Stimulated activated CD4-positive, alpha-beta T cell treated with anti-CD3 and anti-CD28 coated beads, Interleukin-4, amount 100 ng/mL, for 1 hour (primary cell): ENCODE measurements at places on chromosomes 4 and X.
A peak's percentile ranks its signal among the peaks of the same experiment; 100 is the strongest.

DNA sequence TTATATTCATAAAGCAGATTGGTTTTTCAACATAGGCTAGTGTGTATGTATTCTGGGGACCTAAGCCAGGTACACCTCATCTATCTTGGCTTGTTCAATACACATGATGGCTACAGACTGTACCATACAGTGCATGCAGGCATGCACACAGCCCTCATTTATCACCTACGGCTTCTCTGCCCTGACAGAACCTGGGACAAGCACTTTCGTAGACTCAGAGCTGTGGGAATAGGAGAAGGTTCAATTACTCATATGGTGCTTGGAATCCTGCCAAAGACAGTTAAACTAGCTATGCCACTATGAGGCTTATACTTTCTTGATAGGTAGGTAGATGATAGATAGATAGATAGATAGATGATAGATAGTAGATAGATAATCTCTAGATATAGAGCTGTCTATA lies 457.2 kb downstream of the GALNTL6 start:
- no peak for DNase-seq

DNA sequence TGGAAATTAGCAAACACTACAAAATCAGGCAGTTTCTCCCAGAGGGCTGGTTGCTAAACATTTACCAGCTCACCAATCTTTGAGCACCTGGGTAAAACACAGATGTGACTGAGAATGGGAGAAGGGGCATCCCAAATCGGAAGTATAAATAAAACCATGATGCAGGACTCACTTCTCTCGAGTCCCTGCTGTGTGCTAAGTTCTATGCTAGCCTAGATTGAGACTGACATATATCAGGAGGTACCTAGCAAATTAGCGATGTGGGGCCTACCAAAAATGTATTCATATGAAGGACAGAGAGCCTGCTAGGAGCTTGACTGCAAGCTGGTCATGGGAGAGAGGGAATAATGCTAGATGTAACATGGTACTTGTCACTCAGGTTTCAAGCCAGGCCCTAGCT lies 171.9 kb upstream of the PGRMC2 start:
- no peak for DNase-seq

GRCh38 chrX:69021141-69021960 lies 143.9 kb downstream of the PJA1 start:
- DNase-seq: no peak

GRCh38 chr4:168421671-168422070 lies 58.6 kb downstream of the DDX60L start:
- no peak for DNase-seq

- peak; percentile 11 for DNase-seq
Observed at GRCh38 chrX:131068945-131069719, 11.0 kb downstream of the ARHGAP36 start.

DNA sequence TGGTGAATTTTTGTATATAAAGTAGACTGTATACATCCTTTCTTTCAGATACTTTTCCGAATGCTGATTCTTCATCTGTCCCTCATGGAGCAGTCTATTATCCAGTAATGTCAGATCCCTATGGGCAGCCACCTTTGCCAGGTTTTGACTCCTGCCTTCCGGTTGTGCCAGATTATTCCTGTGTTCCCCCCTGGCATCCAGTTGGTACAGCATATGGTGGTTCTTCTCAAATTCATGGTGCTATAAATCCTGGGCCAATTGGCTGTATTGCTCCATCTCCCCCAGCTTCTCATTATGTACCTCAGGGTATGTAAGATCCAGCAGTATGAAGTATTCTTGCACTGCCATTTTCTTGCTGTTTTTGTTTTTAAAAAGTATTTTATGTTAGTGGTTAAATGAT lies 78.7 kb downstream of the ALG13 start:
- no peak for DNase-seq

GRCh38 chr4:140095694-140096482 lies 58.1 kb downstream of the MAML3 start:
- DNase-seq: peak; percentile 46

- peak; percentile 67 for DNase-seq
Observed at GRCh38 chr4:25862411-25863346, at the start of gene SEL1L3. Gene SEL1L3, minus strand, starts transcription at chr4:25862988. Its CDS starts 152 bp downstream, at chr4:25862836.

DNA sequence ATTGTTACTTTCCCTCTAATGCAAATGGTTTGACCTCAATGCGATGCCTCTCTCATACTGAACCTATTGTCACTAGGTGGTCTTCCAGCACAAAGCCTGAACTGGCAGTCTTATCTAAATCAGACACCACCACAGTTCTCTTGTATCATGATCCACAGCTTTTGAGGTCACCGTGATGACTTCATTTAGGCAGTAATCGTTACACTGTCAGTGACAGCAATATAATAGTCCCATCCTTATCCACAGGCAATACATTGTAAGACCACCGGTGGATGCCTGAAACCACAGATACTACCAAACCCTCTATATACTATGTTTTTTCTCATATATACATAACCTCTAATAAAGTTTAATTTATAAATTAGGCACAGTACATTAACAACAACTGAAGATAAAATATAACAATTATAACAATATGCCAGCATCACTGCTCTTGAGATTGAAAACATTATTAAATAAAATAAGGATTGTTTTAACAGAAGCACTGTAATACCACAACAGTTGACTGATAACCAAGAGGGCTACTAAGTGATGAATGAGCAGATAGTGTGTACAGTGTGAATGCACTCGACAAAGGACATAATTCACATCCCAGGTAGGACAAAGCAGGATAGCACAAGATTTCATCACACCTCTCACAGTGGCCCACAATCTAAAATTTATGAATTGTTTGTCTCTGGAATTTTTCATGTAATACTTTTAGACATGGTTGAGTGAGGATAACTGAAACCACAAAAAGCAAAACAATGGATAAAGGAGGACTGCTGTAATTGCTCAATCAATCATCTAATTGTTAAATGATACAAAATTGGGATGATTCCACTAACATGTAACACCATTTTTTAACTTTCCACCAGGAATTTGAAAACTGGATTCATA lies 419.4 kb downstream of the CENPC start:
- DNase-seq: no peak

GRCh38 chrX:110315551-110315950 lies 2.3 kb downstream of the AMMECR1 start:
- DNase-seq: no peak

DNA sequence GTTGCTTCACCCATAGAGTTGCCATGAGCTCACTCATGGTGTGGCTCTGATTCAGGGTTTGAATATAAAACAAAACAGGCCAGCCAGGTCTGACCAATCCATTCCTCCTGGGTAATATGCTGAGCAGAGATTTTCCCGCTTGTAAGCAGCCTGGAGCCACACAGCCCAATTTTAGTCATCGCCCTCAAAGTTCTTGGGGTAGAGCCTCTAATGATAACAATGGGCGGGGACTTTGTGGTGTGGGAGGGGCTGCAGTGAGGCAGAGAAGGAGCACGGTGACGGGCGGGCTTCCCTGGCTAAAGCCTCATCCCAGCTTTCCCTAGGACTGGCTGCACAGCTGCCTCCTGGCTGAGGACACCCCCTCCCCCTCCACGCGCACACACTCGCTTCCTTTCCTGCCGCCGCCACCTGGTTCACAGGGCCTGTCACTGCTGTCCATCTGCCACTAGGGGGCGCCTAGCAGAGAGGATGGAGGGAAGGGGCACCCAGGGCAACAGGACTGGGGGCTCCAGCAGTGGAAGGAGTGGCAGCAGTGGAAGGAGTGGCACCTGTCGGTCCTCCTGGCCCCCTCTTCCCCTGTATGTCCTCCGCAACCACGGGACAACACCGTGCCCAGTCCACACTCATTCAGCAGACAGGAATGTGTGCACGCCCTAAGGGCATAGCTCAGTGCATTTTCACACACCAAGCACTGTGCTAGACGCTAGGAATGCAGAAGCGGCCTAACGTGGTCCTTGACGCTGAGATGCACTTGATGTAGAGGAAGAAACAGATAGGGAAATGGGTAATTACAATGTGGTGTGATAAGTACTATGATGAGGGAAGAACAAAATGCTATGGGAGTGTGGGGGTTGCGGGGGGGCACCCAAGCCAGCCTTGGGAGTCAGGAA lies 26.8 kb downstream of the PRPS1 start:
- DNase-seq: peak; percentile 63

DNA sequence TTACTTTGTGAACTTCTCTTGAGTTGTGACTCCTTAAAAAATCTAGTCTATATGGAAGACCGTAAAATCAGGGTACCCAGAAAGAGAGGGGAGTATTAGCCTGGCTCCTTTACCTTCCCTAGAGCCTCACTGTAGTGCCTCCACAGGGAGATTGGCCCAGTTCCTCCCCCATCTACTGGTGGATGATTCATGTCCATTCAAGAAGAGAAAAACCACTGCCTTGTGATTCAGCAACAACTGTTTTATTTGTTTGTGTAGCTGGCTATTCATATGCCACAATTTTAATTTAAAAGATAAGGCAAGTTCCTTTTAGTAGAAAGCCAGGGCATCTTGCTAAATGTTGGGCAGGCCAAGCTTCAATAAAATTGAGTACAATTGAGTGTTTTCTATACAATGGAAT lies 221.8 kb upstream of the KCNIP4 start:
- DNase-seq: no peak

GRCh38 chrX:130826249-130826648 lies 76.8 kb downstream of the ENOX2 start:
- DNase-seq: no peak

DNA sequence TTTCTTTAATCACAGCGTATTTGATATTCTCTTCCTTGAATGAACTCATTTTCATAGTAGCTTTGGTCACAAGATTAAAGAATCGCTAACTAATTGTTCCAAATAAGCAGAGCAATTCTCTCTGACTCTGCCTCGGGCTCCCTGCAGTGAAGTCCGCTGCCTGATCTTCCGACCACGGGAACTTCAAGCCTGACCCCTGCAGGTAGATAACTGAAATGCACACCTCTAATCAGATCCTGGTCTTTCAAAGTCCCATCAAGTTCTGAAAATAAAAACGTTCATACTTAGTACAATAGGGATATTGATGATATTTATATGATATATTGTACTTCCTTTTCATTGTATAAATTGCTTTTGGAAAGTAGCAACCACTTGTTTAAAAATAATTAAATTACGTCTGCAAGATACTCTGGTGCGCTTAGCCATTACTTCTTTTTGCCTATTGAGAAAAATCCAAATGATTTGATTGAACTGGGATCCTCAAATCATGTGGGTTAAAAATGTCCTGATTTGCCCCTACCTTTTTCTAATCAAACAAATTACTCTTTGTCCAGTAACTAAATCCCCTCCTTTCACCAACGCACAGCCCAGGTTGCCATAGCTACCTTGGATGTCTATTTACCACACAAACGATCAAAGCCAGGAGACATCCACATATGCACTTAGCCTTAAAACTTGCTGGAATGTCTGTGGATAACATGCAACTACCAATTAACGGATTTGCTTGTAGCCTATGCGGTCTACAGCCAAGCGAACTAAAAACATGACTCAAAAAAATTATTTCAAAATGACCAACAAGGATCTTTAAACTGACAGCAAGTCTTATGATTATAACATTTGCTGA lies 4.2 kb downstream of the MID1 start:
- no peak for DNase-seq

- DNase-seq: no peak
Observed at GRCh38 chr4:100414016-100414790, 103.6 kb downstream of the EMCN start.

DNA sequence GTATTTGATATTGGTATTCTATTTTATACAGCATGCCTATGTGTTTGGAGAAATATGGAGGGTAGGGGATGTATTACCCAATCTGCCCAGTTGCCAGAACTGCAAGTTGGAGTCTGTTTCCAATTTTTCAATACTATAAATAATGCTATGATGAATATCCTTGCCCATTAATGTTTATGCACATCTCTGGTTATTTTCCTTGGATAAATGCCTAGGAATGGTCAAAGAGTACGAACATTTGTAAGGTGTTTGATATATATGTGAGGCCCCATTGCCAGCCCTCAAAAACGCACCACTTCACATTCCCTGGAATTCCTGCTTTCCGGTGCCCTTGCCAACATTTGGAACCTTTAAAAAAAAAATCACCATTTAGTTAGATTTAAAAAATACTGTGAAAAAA lies 34.3 kb downstream of the CLDN34 start:
- DNase-seq: no peak

- no peak for DNase-seq
Observed at GRCh38 chrX:133474574-133474973, 59.3 kb upstream of the GPC4 start.

DNA sequence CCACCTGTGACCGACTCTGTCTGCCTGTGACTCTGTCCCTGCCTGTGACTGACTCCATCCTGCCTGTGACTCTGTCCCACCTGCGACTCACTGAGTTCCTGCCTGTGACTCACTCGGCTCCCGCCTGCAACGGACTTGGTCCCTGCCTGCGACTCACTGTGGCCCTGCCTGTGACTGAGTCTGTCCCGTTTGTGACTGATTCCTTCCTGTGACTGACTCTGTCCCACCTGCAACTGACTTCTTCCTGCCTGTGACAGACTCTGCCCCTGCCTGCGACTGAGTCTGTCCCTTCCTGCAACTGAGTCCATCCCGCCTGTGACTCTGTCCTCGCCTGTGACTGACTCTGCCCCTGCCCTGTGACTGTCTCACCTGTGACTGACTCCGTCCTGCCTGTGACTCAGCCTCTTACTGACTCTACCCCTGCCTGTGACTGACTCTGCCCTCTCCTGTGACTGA lies 9.6 kb upstream of the UVSSA start:
- peak; percentile 55 for DNase-seq

DNA sequence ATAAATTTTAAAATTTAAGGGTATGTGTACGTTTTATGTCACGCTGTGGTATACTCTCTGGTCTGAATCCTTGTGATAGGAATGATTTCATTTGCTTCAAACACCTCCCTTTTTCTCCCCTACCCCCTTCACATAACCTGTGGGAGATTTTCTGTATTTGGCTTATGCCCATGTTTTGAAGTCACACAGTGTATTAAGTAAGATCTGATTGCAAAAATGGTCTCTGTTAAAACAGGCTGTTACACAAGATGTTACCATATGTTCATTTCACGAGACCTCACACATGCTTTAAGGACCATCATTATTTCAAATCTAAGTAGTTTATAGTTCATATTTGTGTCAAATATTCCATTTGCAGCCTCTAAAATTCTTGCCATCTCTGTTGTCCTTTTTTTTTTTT lies 63.5 kb downstream of the TMEM131L start:
- DNase-seq: no peak

DNA sequence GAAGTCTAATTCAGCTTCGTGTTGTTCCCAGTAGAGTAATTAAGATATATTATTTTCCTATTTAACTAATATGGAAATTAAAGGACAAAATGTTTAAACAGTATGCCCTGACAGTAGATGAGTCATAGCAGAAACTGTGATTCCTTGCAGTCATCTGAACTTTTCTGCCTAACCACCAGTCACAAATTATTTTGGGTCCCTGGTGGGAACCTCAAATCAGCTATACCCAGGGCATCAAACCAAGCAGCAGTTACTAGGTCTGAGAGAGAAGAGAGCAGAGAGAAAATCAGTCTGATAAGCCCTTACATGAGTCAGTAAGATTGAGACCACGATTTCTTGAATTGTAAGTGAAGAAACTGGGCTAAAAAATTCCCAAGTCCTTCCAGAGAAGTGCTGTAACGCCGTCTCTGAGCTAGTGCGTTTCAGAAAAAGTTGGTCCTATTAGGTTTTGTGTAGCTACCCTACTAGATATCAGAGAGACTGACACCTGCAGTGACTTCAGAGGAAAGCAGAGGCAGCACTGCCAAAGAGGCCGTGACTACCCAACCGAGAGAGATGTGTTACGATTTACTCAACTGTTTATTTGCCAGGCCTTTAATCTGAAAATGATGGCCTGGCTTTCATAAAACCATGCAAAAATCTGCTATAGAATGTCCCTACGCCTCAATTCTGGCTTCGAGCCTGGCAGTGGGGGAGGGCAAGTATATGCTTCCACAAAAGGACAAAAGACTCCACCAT lies 21.7 kb upstream of the GPM6A start:
- DNase-seq: no peak
